ENCODE measurements at places on chromosomes 1 and 21.

- DNase-seq, result no peak
Observed at GRCh38 chr1:156486421-156487344, 13.9 kb downstream of the MEF2D start.

GRCh38 chr1:58047265-58047858 is 499.2 kb downstream of the OMA1 start:
- DNase-seq, result no peak

GRCh38 chr1:184407816-184408510 is 21.1 kb downstream of the C1orf21 start:
- no peak for DNase-seq

GRCh38 chr1:14939527-14940284 is 213.8 kb upstream of the TMEM51 start:
- DNase-seq, result no peak

DNA sequence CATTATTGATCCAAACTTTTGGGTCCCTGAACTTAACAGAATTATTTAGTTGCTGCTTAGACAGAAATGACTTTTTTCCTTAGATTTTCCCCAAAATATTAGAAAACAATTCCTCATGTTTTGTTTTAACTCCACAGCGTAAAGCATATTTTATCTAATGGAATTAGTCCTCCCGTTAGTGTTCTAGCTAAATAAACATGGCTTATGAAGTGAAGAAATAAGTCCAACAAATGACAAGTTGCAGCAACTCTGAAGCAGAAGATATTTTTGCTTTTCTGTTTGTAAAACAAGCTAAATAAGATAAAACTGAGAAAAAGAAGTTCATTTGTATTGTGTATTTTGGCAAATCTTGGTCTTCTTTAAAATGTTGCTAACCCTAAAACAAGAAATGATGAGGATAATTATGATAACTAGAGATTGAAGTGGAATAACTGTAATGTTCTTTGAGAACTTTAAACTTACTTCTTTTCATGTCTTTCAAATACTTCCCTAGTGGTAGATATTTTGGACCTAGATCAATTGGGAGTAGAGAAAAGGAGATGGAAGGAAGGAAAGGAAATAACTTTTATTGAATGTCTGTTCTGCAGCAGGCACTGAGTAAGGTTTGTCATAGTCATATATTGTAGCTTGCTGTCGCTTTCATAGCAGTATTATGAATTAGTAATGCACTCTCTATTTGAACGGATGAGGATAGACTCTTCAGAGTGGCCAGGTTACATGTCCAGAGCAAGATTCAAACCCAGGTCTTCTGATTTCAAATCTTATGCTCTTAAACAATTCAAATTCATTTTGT is 12.5 kb downstream of the NFIA start:
- DNase-seq, result no peak

DNA sequence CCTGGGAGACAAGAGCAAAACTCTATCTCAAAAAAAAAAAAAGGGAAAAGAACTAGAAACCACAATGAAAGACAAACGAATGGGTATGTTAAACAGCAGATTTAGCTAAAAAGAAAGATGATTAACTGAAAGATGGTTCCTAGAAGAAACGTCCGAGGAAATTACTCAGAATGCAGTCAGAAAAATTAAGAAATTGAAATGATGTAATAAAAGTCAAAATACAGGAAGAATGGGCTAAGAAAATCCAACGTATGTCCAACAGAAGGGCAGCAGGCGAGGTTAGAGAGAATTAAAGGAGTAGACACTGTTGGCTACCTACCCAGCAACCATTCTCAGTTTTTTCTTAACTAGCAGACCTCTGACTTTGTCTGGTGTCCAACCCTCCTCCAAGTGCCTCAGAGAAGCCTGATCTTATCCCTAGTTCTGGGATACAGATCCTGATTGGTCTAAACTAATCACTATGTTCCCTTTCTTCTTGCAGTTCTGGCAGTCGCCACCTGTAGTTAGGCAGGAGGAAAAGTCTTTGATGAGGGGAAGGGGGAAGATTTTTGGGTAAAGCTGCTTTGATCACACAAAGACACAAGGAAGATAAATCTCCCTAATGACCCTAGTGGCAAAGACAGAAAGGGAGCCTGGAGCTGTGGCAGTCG is 25.7 kb downstream of the GPR161 start:
- no peak for DNase-seq

- peak; percentile 68 for DNase-seq
Observed at GRCh38 chr1:201530741-201531531, 8.0 kb upstream of the NAV1 start.

DNA sequence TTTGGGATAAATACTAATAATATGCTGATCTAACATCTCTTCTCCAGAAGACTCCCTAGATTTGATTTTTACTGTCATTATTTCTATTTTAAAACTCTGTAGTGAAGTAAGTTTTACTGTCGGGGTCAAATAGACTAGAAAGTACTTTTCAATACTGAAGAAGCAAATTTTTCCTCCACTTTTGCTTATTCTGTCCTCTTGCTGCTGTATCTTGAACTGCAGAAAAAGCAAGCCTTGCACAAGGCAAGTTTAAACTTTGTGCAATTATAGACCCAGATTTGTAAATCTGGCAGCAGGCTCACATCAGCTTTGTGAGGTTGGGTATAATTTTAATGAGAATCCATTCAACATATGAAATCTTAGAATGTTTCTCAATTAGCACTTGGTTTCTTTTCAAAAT is 151.1 kb upstream of the ETS2 start:
- no peak for DNase-seq

- peak; percentile 23 for DNase-seq
Observed at GRCh38 chr1:19156676-19157075, 53.4 kb downstream of the UBR4 start.

DNA sequence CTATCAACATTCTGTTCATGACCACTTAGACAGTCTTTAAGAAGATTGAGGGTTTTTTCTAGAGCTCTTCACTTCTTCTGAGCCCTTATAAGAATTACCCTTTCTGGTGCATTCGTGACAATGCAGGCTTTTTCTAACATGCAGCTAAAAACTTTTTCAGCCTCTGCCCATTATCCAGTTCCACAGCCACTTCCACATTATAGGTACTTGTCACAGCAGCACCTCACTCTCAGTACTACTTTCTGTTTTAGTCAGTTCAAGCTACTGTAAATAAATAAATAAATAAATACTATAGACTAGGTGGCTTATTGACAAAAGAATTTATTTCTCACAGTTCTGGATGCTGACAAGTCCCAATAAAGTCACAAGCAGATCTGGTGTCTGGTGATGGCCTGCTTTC is 284.4 kb upstream of the PKN2 start:
- DNase-seq, result no peak

DNA sequence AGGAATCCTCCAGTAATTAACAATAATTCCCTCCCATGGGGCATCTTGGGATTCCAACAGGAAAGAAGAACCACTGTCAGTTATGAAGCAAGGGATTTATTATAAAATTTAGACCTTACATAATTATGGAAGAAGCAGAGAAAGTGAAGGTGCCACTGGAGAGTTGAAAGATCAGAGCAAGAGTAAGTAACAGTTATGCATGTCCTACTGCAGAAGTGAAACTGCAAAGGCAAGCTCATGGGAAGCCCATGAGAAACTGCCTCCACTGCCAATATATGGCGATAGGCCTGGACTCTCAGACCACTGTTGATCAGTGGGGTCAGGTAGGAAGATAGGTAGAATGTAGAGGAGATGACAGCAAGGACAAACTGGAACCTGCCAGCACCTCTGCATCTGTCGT is 123.6 kb upstream of the ZNF648 start:
- DNase-seq, result no peak
